ENCODE measurements at places on chromosomes 4 and X.

DNA sequence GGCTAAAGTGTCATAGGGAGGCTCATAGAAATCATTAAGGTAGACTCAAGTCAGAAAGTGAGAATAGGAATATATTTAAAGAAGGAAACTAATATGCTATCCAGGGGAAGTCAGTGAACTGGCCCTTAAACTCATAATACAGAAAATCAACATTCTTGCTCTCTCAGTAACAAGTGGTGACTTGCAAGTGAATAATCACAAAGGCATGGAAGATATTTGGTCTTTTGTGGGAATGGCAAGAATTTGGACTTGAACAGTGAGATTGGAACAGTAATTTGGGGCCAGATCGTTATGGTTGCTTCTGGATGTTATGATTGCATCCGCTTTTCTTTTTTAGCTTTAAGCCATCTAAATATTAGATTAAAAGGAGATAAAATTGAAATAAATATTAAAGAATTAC is 103.8 kb downstream of the TBC1D19 start:
- no peak for DNase-seq

- no peak for DNase-seq
These were observed 193.4 kb downstream of the GRID2 start for GRCh38 chr4:92497141-92497540.

GRCh38 chr4:111501946-111502345 is 643.3 kb upstream of the FAM241A start:
- DNase-seq = no peak

- no peak for DNase-seq
These were observed 69.8 kb downstream of the MTNR1A start for GRCh38 chr4:186485561-186486062.

DNA sequence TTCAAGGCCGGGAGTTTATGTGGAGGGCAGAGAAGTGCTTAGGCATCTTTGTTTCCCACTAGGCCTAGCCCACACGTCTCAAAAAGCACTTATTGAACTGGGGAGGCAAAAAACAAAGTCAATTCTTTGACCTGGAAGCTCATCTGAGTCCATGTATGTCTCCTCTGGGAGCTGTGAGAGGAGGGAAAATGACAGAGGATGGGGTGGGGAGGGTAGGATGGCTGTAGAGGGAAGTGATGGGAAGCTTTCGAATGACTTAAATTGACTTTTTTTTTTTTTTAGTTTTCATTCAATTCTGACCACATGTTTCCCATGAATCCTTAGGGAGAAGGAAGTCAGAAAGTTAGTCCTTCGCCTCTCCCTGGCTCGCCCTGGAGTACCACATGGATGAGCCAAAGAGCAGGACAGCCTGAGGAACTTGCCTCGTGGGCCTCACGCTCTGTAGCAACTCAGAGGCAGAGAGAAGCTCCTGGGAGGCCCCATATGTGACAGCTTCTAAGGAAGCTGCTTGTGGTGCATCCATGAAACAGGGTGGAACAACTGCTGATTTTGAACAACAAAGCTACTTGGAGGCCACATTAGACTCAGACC is 45.0 kb downstream of the NHSL2 start:
- DNase-seq = no peak

DNA sequence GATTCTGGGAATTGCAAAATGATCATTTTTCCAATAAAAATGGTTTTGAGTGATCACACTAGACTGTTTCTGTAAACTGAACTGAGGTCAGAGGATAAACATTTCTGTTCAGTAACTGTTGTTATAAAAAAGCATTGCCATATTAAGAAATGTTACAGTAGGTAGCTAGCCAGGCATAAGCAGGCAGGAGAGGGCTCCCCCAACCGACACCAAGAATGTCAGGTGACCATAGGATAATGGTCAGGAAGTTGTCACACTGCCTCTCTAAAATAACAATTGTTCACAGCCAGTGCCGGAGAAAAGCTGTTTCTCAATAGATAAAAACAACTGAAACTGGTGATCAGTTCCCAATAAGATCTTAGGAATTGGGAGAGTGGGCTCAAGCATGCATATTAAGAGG is 306.2 kb upstream of the SLIT2 start:
- no peak for DNase-seq

- no peak for DNase-seq
These were observed 25.0 kb downstream of the COQ2 start for GRCh38 chr4:83259586-83259985.

DNA sequence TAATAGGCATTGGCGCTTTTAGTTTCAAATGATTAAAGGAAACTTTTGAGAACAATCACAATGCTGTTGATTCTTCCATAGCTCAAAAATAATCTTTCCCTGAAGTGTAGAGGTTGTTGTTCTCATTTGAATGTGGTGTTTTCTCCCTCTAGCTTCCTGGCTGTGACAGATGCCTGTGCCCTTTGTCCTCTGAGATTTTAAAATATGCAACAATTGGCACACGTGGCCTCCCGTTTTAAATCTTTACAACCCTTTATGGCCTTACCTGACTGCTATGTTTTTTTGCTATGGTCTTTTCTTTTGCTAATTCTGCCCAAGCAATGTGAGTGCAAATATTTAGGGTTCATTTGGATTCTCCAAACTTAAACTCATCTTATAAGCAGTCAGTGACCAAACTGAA is 22.9 kb upstream of the CASK start:
- no peak for DNase-seq

- DNase-seq = no peak
These were observed 84.0 kb downstream of the NAA11 start for GRCh38 chr4:79241846-79242245.

GRCh38 chr4:140753329-140753728 is 2.9 kb downstream of the TBC1D9 start:
- no peak for DNase-seq

GRCh38 chrX:30530606-30531005 is 47.0 kb downstream of the TASL start:
- DNase-seq = no peak
